Epithelial cell of esophagus (primary cell): ENCODE measurements at places on chromosomes 3 and 15.

GRCh38 chr15:60734851-60735250 lies 255.9 kb upstream of the ICE2 start:
- DNase-seq = no peak

- DNase-seq = no peak
Measured at GRCh38 chr3:73148206-73148605, 86.7 kb downstream of the EBLN2 start.

- DNase-seq = no peak
Measured at GRCh38 chr3:172062761-172063160, 23.4 kb downstream of the FNDC3B start.

DNA sequence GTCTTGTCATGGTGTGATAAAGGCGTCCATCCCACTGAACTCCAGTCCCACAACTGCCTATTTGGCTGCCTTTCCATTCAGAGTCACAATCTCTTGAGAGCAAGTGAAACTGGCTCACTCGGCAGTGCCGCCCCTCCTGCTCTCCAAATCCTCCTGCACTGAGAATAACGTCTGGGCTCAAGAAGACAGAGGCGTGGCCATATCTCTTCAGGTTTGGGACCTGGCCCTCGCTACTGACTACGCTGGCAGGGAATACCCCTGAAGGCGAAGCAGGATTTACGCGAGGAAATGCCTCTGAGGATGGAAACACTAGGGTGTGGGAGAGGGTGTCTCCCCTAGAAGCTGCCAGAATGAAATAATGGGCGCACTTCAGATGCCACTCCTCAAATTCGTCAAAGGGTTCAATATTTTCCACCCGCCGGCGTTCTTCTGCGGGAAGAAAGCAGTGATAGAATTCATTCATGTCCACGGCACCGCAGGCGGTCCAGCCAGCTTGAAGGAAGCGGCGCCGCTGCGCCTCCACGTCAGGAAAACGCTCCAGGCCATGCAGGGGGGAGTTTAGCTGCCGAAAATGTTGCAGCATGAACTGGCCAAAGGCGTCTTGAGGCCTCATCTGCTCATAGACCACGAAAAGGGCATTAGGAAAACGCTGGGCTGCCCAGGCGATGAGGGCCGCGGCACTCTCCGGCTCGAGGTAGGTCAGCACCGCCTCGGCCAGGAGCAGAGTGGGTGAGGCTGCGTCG lies 985 bp downstream of the LCMT2 start:
- peak; percentile 39 for DNase-seq

GRCh38 chr15:81264072-81264857 lies 59.7 kb downstream of the STARD5 start:
- DNase-seq = no peak

DNA sequence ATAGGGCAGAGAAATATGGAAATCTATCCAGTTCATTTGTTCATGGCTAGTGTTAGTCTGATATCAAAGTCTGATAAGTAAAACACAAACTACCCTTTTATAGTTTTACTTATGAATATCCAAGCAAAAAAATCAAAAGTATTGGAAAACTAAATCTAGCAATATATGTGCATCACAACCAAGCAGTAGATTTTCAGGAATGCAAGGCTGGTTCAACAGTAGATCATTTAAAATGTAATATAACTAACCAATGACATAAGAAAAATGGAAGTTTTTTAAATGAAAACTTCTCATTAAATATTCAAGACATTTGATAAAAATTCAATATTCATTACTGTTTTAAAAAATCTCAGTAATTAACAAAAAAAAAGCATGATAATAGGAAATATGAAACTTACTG lies 12.8 kb upstream of the AQP9 start:
- DNase-seq = no peak

- DNase-seq = peak; percentile 90
Measured at GRCh38 chr3:36635731-36636130, 128.6 kb downstream of the DCLK3 start.

DNA sequence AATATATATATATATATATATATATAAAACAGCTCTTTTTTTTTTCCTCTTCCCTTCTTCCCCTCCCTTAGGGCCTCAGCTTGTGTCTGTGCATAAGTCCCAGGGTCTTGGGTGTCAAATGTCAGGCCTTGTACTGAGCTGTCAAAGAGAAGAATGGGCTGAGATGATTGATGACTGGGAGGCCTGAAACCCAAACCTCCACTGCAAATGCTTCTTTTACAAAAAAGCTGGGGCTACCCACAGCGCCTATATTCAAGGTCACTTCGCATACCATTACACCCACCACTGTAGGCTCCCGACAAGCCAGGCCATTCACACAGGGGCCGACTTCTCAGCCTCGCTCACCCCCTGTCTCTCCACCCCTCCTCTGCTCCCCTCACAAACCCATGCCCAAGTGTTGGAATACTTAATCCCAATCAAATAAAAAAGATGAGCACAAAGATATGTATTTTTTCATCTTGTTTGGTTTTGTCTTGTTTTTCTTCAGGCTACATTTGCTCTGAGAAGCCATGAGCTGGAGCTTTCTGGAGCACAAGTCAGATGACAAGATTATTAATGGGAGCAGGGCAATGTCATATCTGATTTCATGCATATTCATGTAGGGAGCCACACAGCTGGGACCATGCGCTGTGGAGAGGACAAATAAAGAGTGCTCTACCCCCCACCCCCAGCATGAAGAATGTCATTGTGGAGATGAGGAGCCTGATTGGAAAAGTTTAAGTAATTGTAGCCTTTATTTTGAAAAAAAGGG lies 614.4 kb upstream of the NR2F2 start:
- DNase-seq = no peak

- peak; percentile 68 for DNase-seq
Measured at GRCh38 chr3:181712553-181713279, 991 bp downstream of the SOX2 start.

DNA sequence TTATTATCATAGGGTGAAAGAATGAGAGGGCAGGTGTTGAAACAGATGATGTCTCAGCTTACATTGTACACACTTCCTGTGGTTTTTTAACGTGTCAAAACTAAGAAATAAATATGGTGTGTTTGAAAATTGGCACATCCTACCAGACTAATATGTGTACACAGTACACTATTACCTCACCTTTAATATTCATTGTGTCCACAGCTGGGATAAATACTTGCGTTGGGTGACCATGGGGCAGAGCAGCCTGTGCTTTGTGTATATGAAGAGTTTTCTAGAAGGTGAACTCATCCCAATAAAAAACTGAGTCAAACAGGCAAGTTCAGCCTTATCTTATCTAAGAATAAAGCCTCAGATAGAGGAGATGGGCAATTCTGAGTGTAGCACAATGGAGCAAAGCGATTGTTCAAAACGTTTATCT lies 17.3 kb downstream of the SUCNR1 start:
- DNase-seq = peak; percentile 81
